ENCODE measurements at places on chromosomes 2 and 18.

GRCh38 chr2:241891315-241891987 is 21.9 kb downstream of the RTP5 start:
- DNase-seq, result no peak

GRCh38 chr2:238518172-238518820 is 91.6 kb downstream of the ASB1 start:
- no peak for DNase-seq

GRCh38 chr2:48406116-48406515 is 123.8 kb upstream of the STON1 start:
- no peak for DNase-seq

DNA sequence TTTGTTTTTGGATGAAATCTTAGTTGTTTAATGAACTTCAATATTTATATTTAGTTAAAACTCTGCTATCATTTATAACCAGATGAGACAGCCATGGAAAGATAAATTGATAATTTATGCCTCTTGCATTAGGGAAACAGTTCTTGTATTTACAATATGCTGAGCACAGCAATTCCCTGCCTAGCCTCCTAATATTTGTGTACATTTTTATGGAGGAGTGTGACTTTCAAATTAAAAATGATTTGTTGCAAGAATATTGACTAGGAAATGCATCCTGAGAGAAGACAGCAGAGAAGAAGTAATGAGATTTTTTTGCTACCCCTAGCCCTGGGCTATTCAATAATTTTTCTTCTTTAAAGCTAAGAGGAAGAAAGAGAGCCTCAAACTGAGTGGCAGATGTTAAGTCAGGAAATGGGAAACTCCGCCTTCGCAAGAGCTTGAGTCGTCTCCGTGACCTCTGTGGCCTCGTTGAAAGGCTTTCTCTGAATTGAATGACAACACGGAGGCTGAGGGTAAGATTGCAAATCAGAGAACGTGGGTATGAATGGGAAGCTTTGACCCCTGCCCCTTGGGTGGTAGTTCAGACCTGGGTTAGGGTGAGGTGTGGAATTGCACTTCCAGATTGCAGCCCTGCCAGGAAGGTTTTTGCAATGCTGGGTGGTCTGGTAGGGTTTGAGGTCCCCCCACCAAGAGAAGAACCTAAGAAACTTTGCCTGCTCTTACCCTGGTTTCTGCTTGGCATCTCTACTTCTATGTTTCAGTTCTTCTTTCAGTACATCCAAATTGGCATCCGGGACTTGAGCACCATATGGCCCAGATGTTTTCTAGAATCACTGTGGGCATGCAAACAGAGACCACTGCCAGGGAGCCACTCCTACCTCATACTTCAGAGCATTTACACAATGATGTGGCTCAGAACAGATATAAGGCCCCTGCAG is 210.3 kb upstream of the RBMS1 start:
- DNase-seq, result peak; percentile 23

GRCh38 chr2:467892-468647 is 180.2 kb upstream of the ALKAL2 start:
- no peak for DNase-seq

GRCh38 chr2:9380702-9381628 is 42.4 kb downstream of the ITGB1BP1 start:
- no peak for DNase-seq

DNA sequence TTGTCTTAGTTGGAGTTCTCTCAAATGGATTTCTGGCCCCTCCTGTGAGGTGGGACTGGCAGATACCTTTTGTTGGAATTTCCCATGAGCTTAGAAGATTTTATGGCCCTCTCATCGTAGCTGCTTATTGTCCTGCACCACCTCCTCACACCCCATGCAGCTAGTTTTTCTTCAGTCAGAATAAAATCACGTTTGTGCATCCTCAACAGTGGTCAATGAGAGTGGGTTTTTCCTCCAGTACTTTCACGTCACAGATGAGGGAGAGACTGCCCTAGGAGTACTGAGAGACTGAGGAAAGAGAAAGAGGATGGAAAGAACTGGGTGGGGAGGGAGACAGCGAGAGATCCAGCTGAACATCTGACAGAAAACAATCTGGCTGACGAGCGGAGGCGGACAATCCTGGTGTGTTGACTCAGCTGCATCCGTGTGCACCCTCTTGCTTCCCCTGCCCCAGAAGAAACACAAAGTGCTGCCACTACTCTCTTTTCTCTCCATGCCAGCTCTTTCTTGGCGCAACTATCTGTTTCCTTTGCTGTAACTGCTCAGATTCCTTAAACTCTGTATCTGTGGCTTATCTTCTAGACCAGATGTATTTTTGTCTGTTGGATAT is 7.4 kb downstream of the RAPGEF4 start:
- no peak for DNase-seq

DNA sequence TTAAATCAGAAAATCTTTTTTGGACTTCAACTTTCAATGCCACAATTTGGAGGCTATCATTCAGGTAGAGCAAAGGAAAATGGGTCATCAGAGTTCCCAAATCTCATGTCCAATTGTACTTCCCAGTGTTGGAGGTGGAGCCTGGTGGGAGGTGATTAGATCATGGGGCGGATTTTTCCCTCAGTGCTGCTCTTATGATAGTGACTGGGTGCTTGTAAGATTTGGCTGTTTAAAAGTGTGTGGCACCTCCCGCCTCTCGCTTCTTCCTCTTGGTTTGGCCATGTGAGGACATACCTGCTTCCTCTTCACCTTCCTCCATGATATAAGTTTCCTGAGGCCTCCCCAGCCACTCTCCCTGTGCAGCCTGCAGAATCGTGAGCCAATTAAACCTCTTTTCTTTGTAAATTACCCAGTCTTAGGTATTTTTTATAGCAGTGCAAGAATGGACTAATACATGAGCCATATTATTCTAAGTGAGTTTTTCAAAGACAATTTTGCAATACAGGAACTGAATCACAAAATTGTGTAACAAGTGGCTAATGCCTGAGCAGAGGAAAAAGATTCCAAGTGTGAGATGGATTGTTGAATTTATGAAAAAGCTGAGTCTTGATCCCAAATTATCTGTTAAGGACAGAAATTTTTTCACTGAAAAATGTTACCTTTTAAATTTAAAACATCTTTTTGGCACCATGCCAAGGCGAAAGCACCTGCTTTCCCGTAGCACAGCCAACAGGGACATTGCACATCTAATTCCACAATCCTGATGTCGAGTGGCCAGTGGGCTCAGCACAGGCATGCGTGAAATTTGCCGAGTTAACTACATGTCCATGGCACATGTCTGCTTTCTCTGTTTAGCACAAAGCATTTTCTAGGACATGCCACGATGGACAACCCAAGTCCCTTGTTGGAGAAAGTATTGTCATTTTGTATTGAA is 150.9 kb downstream of the COL6A3 start:
- no peak for DNase-seq

GRCh38 chr2:60558536-60558935 is 5.1 kb upstream of the BCL11A start:
- DNase-seq, result no peak

Measured in CD4-positive, alpha-beta T cell treated with Interleukin-6 for 4 hours (primary cell).